ENCODE measurements at places on chromosomes 13 and 19.
A peak's percentile ranks its signal among the peaks of the same experiment; 100 is the strongest.

- no peak for DNase-seq
Measured at GRCh38 chr13:84126671-84127171, 244.4 kb upstream of the SLITRK1 start.

- no peak for DNase-seq
Measured at GRCh38 chr19:54337858-54338230, 1.1 kb downstream of the LILRA4 start.

GRCh38 chr13:80428349-80429096 is 87.6 kb upstream of the SPRY2 start:
- DNase-seq = no peak

- DNase-seq = peak; percentile 92
Measured at GRCh38 chr19:13072188-13072908, 30.3 kb downstream of the LYL1 start.

DNA sequence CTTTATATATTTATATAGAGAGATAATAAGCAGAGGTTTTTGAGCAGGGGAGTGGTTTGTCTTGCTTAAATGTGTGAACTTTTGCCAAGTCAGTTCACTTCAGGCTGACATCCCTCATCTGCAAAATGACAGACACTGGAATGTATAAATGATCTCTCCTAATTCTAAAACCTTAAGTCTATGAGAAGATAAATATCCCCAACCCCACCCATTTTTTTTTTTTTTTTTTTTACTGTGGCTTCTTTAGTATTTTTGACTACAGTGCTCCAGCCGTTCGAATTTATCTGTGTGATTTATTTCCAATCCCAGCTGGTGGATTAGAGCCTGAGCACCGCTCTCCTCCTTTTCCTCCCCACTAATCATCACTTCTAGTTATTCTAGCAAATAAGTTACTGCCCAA is 234.8 kb downstream of the DACH1 start:
- no peak for DNase-seq

DNA sequence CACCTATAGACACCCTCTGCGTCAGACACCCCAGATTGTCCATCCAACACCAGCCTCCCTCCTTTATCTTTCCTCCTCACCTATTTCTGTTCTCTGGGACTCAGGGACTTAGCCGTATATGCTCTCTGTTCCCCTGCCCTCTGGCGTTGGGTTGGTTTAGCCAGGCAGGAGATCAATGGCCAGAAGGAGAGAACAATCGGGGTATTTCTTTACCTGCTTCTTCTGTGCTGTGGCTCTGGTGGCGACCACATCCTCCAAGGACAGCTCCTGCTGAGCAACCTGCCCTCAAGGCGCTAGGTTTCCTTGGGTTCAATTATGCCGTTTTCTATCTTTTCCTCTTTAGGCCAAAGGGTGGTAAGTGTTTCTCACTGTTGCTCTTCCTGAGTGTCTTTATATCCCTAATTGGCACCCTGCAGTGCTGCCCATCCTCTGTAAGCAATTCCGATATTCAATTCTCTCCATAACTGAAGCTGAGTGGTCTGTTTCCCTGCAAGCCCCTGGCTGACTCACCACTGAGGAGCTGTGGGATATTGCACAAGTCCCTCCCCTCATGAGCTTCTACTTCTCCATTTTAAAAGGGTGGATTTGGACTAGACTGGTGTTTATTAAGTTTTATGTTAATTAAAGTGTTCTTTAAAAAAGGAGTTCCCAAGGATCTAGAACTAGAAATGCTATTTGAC is 63.7 kb upstream of the TMTC4 start:
- no peak for DNase-seq

- no peak for DNase-seq
Measured at GRCh38 chr13:28474491-28475134, 20.3 kb downstream of the FLT1 start.

GRCh38 chr19:16400911-16401591 is 70.7 kb downstream of the EPS15L1 start:
- DNase-seq = peak; percentile 62

DNA sequence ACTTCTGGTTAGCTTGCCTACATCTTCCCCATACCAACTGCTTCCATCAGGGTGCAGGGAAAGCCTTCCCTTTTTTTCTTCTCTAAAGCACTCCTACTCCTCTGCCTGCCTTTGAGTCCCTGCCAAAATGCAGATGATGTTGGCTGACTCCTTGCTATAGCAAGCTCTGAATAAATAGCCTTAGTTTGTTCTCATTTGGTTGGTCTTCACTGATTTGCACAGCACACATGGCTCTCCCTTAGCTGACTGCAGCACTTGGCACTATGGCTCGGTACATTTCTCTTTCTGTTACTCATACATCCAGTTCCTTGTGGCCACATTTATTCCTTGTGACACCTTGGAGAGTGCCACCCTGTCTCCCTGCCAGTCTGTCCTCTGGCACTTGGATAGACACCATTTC is 249.8 kb downstream of the DCLK1 start:
- no peak for DNase-seq

GRCh38 chr19:48660852-48661710 is 11.7 kb downstream of the NTN5 start:
- no peak for DNase-seq

DNA sequence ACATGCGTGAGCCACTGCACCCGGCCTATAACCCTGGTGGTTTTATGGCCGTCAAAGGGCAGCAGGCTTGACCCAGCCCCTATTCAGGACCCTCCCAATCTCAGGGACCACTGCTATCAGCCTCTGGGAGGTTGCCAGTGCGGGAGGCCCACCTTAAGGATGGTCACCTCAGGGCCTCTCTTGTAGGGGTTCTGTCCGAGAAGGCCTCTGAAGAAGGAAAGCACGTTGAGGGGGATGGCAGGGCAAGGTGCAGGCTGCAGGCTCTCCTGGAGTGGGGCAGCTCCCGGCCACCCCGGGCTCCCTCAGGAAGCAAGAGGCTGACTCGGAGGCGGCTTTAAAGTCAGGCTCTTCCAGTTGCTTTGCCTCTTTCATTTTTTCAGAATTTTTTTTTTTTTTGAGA is 6.0 kb upstream of the GRTP1 start:
- no peak for DNase-seq
